ENCODE measurements at places on chromosomes 11 and 22.

DNA sequence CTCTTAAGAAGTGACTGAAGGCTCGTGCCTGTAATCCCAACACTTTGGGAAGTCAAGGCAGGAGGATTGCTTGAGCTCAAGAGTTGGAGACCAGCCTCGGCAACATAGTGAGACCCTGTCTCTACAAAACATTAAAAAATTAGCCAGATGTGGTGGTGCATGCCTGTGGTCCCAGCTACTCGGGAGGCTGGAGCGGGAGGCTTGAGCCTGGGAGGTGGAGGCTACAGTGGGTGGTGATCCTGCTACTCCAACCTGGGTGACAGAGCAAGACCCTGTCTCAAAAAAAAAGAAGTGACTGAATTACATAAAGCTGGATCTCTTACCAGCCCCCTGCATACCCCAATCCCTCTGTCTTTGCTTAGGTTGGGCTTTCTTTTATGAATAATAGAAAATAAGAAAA is 58.1 kb downstream of the C22orf31 start:
- no peak for DNase-seq

DNA sequence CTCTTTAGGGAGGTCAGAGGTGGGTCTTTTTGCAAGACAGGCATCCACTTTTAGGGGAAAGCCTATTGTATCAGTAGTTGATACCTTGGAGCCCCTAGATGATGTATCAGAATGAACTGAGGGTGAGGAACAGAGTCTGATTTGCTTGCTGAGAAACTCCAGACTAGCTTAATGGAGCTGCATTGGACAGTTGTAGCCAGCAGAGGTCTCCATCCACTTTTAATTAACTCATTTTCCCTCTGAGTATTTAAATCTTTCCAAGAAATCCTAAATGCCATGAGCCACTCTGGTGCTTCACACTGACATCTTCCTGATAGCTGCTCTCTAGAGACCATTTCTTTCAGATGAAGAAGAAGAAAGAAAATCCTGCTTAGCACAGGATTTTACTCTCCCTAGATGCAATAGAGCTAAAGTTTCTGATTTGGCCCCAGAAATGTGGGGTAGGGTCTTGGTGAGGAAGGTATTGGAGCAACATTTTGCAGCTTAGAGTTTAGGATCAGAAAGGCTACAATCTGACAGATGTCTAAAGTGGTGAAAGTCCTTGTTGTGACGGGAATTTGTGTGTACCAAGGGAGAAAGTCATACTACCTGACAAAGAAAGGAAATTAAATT is 38.0 kb downstream of the EXT2 start:
- no peak for DNase-seq

DNA sequence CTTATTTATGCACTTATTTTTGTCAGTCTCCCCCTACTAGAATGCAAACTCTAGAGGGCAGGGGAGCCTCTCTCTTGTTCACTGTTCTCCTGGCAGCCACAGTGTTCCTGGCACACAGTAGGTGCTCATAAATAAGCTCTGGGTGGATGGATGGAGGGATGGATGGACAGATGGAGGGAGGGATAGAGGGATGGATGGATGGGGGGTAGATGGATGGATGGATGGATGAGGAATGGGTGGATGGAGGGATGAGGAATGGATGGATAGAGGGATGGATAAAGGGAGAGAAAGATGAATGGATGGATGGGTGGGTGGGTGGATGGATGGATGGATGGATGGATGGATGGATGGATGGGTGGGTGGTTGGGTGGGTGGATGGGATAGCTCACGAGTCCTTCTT is 13.5 kb downstream of the PVALB start:
- no peak for DNase-seq

DNA sequence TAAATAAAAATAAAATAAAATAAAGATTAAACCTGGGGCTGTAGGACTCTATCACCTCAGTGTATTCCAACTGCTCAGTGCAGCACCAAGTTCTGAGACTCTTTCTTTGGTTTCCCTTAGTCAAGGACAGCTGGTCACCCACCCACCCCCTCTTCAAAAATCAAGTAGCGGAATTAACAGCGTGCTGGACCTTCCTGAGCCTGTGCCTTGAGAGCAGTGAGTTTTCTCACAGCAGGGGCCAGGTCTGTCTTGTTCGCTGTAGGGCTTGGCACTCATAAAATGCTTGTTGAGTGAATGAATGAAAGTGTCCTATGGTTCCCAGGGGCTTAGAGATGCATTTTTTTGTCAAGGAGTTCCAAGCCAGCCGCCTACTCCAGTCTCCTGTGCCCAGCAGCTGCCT is 2.9 kb upstream of the ALX4 start:
- DNase-seq, result no peak
